Fibroblast of skin of back (primary cell): ENCODE measurements at places on chromosomes 4 and X.

- DNase-seq = no peak
Measured at GRCh38 chr4:105909787-105910281, 14.6 kb downstream of the NPNT start.

GRCh38 chr4:69833251-69833650 lies 26.7 kb downstream of the SULT1E1 start:
- DNase-seq = no peak

DNA sequence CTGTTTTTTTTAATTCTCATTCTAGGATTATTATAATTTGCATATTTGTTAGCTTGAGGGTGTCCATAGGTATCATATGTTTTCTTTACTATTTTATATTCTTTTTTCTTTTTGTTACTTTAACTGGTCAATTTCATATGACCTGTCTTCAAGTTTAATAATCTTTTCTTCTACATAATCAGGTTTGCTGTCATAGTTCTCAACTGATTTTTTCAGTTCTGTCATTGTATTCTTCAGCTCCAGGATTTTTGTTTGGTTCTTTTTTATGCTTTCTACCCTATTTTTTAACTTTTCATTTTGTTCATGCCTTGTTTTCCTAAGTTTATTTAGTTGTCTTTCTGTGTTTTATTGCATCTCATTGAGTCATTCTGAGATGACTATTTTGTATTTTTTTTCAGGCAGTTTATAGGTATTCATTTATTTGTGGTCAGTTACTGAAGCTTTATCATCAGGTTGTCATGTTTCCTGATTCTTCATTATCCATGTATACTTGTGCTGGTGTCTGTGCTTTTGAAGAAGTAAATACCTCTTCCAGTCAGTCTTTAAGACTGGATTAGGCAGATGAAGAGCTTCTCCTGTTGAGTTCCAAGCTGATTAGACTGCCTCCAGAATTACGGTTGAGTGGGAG lies 220.3 kb upstream of the VEGFC start:
- DNase-seq = no peak

DNA sequence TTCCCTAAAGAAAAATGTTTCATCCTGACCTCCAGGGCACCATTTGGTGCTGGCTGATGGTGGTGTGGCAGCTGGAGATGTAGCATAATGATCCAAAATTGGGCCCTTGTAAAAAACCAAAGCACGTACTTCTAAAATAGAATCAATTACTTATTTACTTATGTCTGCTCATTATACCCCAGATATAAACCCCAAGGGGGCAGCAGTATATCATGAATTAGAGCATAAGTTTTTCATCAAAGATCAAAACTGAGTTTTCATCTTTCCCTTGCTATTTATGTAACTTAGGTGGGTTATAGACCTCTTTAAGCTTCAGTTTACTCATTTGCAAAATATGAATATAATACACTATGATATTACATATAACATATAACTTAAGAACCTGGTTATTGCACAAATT lies 241.1 kb downstream of the TACR3 start:
- peak; percentile 6 for DNase-seq

DNA sequence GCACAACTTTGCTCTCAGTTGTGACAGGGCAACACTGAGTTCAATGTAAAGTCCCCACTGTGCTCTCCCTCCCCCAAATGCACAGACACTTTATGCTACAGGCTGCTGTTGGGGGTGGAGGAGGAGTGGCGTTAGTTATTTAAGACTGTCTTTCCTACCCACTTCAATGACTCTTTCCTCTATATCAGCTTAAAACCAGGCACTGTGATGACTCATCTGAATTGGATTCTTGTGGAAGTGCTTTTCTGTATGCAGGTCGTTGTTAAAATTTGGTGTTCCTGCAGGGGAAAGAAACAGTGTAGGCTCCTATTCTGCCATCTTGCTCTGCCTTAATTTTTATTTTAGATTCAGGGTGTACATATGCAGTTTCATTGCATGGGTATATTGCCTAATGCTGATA lies 1157.2 kb upstream of the ADGRL3 start:
- peak; percentile 2 for DNase-seq

GRCh38 chr4:33078145-33078544 lies 2358.0 kb downstream of the PCDH7 start:
- no peak for DNase-seq

- DNase-seq = peak; percentile 58
Measured at GRCh38 chr4:121150003-121150402, 14.1 kb downstream of the TNIP3 start.

DNA sequence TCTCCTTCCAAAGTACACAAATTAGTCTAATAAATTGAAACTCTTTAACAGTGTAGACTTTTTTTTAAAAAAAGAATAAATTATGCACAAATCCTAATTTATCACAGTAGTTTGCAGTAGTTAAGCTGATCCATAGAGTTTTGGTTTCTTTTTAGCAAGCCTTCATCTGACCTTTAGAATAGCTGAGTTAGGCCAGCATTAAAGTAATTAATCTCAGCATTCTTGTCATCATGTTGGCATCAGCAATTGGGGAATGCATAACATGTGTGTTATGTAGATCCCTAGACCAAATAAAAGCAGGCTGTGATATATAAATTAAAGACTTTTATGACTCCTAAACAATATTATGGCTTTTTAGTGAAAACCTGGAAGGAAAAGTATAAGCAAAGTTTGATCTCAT lies 426.5 kb upstream of the PABPC4L start:
- no peak for DNase-seq

- no peak for DNase-seq
Measured at GRCh38 chrX:15128861-15129260, 141.0 kb downstream of the ASB9 start.

DNA sequence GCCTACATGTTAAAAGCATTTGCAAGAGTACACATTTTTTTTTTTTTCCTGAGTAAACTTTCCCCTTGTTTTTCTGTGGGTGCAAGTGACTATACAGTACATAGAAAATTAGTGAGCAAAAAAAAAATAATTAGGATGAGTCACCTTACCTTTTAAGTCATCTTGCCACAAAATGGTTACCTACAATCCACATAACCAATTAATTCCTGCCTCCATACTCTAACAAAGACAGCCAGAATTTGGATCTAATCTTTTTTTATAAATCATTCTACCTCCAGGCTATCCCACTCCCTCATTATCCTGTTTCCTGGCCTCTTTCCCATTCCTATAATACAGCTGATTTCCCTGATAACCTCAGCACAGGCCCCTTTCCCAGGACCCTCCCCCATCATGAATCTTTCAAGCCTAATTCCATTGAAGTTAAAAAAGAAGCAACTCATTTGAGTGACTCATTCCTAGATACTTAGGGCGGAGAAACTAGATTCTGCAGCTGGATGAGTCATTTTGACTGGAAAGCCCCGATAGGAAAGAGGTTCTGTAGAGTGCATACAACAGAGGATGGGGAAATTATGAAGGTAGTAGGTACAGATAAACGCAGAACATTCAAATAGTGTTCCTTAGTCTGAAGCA lies 128.2 kb downstream of the C4orf51 start:
- DNase-seq = peak; percentile 96

- DNase-seq = peak; percentile 89
Measured at GRCh38 chrX:46180258-46180687, 364.9 kb downstream of the ZNF674 start.

DNA sequence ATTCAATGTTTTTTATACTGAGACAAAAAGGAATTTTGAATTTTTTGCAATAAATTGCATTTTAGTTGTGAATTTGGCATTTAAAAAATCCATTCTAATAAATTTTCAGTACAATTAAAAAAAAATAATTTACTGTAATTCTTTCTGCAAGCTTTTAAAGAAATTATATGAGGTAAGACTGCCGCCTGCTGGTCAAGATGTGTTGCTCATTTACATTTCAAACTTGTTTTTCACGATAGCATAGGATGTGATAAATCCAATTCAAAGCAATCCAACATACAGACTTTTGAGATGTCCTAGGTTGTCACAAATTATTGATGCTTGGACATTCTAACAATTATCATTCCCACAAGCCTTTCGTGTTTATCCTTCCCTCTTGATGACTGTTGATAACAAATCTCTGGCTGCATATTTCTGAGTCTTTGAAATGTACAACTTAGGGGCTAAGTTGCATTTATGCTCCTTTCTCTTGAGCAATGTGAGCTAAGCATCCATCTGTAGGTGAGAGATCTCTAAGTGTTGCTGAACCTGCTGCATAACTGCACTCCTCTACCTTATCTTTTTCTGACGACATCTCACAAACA lies 21.7 kb upstream of the MFAP3L start:
- peak; percentile 64 for DNase-seq

DNA sequence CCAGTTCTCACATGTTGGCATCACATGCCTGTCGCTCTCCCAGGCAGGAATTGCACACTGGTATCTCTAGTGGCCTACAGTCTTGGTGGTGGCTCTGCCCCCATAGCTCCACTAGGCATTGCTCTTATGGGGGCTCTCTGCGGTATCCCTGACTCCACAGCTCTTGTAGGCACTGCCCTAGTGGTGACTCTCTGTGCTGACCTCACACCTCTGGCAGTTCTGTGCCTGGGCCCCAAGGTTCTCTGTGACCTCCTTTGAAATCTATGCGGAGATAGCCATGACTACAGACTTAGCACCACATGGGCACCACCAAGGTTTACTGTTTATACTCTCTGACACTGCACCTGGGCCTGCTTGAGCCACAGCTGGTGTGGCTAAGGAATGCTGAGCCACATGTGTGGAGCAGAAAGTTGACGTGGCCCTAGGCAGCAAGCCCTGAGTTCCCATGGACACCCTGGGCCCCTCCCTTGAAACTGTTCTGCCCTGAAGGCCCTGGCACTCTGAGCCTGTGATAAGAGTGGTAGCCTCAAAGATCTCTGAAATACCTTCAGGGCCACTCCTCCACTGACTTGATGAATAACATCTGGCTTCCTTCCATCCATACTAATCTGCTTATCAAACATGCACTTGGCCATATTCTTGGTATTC lies 8.0 kb downstream of the SLC9B1 start:
- no peak for DNase-seq

DNA sequence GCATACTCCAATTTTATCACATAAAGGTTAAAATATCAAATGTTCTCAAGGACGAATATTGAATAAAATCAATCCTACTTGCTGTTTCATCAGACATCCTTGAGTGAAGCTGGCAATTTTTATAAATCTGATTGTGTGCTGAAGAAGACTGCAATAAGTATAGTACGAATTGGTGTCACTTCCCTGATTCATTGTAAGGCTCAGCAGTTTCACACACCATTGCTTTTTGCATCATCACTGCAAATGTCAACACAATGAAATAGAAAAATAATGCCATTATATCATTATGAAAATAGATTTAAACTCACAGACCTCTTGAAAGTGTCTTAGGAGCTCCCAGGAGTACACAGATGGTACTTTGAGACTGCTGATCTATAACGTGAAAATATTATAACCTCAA lies 172.5 kb downstream of the ANKRD50 start:
- no peak for DNase-seq

GRCh38 chr4:139574641-139575040 lies 18.6 kb upstream of the SETD7 start:
- no peak for DNase-seq
